ENCODE measurements at places on chromosomes 16 and 17. TPM values are rescaled to one million over a fixed set of nuclear protein-coding genes. Genes with fewer than 3 reads are reported as not detected.

The SBK1 gene
- 1.3 TPM for total RNA-seq

The C16orf54 gene
- 18.0 TPM for total RNA-seq

The TEDC2 gene
- 34.6 TPM for total RNA-seq

The MARCHF10 gene
- not detected for total RNA-seq

The ITGAD gene
- total RNA-seq: 0.18 TPM

The ANKRD40 gene
- 39.4 TPM for total RNA-seq

The HS3ST6 gene
- total RNA-seq: not detected

The CPHXL2 gene
- not detected for total RNA-seq

The TM4SF5 gene
- total RNA-seq: not detected

The EVI2A gene
- 20.7 TPM for total RNA-seq

The AOC2 gene
- total RNA-seq: 3.2 TPM

The HSD17B1 gene
- 0.91 TPM for total RNA-seq
